Cerebellar cortex (tissue), 1 donor: ENCODE measurements at places on chromosomes 2 and 18.
A peak's percentile ranks its signal among the peaks of the same experiment; 100 is the strongest.

DNA sequence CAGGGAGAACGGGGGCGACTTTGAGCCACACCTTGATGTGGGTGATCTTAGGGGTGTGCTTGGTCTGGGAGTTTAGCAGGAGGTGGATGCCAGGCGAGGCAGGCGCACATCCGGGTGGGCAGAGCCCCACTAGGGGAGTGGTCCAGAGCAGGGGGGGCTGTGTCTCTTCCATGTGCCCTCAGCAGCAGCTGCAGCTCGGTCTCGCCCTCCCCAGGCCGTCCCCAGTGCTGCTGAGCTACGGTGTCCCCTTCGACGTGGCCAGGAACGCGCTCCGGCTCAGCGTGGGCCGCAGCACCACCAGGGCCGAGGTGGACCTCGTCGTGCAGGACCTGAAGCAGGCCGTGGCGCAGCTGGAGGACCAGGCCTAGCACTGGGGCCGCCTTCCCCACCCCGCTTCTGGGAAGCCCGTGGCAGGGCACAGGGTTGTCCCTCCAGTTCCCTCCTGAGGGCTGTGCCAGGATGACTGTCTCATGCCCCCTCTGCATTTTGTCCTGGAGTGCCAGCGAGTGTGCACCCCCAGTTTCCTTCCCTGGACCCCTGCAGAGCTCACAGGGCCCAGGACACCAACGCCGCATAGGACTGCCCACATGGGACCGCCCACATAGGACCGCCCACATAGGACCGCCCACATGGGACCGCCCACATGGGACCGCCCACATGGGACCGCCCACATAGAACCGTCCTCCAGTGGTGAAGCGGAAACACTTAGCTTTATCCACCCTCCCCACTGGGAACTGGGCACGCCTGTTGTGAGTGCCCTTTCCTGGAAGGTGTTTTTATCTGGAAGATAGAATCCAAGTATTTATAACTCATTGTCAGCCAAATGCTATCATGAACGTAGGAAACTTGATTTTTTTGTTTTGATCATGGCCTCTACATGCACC, 1.9 kb upstream of the ESPNL start:
- DNase-seq, result peak; percentile 47

DNA sequence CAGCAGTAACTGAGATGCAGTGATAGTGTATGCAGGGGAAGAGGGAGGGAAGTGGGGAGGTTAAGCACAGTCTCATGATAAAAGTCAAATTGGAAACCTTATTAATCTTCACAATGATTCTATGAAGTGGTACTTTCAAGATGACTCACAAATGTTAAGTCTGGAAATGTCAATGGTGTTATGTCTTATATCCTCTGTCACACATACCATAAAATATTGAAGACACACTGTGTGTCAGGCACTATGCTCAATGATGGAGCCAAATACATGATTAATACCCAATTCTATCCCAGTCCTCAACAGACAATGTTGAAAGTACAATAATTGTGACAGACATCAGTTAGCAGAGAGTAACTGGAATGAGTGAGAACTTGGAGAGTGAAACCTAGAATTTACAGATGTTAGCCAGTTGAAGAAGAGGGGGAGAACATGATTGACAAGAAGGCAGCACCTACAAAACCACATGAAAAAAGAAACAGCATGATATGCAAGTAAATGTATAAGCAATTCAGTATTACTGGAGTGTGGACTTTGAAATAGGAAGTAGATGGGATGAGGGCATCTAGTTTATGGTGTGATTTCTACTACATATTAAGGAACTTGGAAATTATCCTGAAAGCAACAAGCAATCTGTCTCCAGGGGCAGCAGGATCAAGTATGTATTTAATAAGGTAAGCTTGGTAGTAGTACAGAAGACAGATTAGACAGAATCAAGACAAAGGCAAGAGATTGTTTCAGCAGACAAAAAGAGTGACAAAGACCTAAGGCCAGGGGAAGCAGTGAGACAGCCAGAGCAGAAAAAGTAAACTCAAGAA, 107.6 kb downstream of the STRN start:
- DNase-seq, result no peak

GRCh38 chr2:98134172-98135005, 47.4 kb downstream of the VWA3B start:
- DNase-seq, result no peak

DNA sequence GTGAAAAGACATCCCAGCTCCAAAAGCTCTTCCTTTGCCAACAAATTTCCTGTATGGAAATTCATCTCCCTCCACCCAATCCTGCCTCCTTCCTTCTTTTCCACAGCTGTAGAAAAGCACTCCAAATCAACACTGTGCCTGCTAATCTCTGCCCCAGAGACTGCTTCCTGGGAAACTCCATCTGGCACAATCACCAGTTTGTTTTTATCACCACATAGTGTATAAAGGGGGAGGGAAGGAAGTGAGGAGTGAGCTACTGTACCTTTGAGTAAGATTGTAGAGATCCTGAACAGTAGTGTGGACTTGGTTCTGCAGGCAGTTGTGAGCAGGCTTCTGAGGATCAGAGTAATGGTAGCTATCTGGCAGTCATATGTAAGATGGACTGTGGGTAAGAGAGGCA, 14.7 kb upstream of the FAM237A start:
- DNase-seq, result no peak

DNA sequence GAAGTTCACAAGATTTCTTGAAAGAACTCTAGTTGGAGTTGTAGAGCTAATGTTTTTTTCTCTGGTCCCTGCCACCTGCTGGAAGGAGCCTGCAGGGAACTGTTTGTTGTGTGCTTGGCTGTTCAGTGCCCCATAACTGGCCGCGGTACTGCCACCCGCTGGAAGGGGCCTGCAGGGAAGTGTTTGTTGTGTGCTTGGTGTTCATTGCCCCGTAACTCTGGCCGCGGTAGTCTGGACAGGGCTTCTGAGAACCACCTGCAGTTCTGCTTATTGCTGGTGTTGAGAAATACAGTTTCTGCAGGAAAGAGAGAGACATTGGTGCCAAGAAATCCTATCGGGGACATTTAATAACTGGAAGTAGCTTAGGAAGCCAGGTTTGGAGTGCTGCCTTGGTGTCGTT, 58.1 kb downstream of the AGAP1 start:
- peak; percentile 75 for DNase-seq

DNA sequence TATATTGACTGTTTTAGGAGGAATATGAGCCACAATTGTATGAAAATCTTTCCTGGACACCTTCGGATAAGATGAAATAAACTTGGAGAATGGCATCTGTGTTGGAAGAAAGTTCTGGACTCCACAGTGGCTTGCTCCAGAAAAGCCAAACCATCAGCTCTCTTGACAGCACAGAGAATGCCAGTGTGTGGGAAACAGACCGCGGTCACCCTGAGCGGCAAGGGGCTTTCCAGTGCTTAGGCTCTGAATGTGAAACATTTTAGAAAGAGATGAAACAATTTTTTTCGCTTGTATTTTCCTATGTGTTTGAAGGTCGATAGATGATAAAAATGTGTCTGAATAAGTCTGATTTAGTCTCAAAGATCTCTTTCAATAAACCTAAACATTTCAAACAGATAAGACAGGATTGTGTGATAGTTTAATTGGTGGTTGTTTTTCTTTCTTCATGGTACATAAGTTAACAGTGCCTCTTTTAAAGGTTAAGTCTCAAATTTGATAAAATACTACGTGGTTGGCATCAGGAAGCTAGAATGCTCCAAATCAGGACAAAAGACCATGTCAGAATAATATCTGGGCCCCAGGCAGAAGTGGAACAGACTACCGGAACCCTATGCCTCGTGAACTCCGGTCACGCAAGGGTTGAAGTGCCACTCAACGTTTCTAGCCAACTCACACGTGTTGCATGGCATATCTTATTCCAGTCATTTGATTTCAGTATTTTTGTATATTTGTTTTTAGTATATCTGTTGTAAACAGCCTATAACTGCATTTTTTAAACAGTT, 28.9 kb downstream of the PTGR3 start:
- no peak for DNase-seq

DNA sequence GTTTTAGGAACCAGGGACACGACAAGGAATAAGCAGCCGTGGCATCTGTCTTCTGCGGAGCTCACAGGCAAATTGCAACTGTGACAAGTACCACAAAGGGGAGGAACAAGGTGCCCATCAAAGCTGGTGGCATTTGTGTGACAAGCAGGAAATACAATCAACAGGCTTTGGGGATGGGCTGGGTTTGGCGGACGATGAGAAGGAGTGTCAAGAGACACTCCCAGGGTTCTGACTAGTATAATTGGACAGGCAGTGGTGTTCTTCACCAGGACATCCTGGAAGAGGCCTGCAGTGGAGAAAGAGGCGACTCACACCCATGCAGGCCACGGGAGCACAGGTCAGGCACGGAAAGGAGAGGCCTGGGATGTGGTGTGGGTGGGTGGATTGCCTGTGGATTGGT, 14.2 kb upstream of the SPATA3 start:
- no peak for DNase-seq

DNA sequence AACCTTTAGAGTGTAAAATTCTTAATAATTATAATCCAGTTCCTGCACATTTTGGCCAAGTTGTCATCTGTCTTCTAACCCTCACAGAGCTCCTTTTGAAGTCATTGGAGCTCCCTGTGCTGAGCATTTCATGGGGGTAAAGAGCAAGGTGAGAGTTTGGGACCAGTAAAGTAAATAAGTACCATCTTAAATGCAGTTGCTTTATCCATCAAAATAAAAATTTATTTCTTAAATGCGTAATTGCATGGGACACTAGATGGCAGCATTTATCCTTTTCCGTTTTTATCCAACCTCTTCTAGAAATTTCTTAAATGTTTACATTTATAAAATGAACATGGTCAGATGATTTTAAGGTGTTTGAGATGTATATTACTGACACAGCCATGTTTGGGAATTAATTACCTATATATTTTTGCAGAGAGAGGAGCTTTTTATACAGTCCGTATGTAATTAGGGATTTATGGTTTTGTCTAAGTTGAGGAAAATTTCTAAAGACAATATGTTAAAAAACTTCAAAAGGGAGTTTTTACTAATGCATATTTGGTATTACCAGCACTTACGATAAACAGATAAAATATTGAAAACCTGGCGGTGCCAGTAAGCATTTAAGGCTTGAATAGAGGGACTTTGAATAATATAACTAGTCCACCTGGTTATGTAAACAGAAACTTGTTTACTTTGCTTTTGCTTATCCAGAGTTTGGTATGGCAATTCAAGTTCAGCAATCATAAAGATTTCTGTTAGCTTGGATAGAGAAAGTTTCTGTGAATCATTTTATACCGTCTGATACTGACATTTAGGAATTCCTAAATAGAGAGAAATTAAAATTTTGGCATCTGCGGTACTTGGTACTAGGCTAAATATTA, 54.5 kb downstream of the ACSL3 start:
- no peak for DNase-seq

GRCh38 chr2:68774569-68775271, 40.1 kb downstream of the ARHGAP25 start:
- no peak for DNase-seq

- no peak for DNase-seq
Measured at GRCh38 chr18:56038171-56039030, 450.4 kb upstream of the TCF4 start.

GRCh38 chr18:36264283-36264682, 33.2 kb upstream of the FHOD3 start:
- DNase-seq, result no peak

GRCh38 chr18:48319801-48320638, 89.2 kb downstream of the ZBTB7C start:
- DNase-seq, result no peak

- no peak for DNase-seq
Measured at GRCh38 chr2:46119453-46119852, 177.8 kb upstream of the EPAS1 start.

GRCh38 chr2:134459706-134460406, 206.0 kb downstream of the MGAT5 start:
- DNase-seq, result no peak

GRCh38 chr2:116319935-116320334, 1494.6 kb upstream of the DDX18 start:
- DNase-seq, result no peak

DNA sequence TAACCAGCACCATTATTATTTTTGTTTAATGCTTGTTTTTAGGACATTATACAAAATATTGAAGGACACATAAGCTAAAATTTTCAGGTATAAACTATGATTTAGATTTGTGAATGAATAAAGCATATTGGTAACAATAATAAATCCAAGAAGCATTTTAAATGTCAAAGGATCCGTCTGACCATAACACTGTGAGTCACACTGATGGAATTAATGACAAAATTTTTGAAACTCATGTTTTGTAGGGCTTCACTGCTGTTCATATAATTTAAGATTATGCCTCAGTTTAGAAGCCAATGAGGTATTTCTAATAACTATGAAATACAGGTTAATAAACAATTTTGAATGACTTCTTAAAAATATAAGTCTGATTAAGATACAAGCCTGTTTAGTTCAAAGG, 124.6 kb downstream of the TMEFF2 start:
- no peak for DNase-seq

DNA sequence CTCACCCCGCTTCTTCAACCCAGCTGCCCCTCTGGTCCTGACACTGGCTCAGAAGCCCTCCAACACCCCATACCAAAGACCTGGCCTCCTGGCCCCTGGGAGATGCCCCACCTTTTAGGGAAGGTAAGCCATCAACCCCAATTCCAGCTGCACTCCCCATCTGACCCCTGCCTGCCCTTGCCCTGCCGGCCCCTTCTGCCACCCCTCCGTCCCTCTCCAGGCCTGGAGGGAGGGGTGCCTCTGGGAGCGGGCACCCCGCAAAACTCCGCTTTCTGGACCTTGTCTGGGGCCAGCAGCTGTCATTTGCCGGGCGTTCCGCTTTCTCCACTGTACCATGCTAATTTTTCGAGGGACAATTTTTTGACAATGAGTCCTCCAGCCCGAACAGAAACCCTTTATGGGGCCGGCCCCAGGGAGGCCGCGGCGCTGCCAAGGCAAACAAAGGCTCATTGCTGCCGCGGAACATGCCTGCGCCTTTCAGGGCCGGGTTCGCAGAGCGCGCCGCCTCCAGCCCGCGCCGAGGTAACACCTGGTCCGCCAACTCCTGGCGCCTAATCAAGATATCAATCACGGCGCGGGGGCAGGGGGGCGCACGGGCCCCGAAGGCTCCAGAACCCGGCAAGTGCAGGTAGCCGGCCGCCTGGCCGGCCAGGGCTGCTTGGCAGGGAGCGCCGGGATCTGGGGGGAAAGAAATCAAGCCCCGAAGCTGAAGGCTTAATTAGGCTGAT, 96.0 kb downstream of the INHBB start:
- DNase-seq, result no peak

GRCh38 chr2:101160454-101160853, 9.3 kb upstream of the TBC1D8 start:
- no peak for DNase-seq

DNA sequence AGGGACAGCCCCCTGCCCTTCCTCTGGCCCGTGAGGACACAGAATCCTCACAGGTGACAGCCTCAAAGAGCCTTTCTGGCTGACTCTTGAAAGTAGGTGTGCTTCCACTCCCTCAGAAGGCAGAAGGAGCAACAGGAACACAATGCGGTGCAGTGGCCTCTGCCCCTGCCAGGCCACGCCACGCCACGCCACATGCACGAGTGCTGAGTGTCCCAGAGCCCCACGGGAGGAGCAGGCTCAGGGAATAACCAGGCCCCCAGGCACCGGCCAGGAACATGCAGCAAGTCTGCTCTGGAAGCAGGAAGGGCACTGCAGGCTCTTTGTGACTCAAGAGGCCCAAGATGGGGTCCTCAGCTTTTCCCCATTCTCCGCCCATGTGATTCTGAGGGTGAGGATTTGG, 18.1 kb upstream of the CCDC74B start:
- DNase-seq, result no peak

GRCh38 chr2:96207073-96207773, 1.4 kb downstream of the STARD7 start:
- no peak for DNase-seq

GRCh38 chr18:61949946-61950345, 57.1 kb upstream of the RNF152 start:
- no peak for DNase-seq

- DNase-seq, result no peak
Measured at GRCh38 chr18:73933685-73934084, 213.9 kb downstream of the FBXO15 start.
